ENCODE measurements at places on chromosomes 4 and X.

- DNase-seq: no peak
Observed at GRCh38 chr4:172344308-172344938, 531.2 kb downstream of the GALNTL6 start.

- DNase-seq: no peak
Observed at GRCh38 chr4:41877020-41877796, 58.0 kb upstream of the TMEM33 start.

DNA sequence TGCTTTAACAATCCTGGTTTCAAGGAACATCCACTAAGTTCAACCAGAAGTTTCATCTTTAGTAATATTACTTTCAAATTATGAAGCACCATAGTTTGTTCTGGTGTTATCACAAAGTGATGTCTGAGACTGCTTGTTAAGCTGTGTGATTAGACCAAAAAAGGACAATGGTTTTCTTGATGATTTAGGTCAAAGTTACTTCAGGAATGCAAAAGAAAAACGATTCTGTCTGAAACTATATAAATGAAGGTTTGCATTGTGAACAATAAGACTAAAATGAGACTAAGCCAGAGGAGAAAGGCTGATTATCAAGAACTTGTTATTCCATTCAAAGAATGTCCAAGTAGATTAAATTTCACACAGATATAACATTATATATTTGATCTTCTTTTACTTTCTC is 122.4 kb upstream of the ETNPPL start:
- DNase-seq: peak; percentile 55

DNA sequence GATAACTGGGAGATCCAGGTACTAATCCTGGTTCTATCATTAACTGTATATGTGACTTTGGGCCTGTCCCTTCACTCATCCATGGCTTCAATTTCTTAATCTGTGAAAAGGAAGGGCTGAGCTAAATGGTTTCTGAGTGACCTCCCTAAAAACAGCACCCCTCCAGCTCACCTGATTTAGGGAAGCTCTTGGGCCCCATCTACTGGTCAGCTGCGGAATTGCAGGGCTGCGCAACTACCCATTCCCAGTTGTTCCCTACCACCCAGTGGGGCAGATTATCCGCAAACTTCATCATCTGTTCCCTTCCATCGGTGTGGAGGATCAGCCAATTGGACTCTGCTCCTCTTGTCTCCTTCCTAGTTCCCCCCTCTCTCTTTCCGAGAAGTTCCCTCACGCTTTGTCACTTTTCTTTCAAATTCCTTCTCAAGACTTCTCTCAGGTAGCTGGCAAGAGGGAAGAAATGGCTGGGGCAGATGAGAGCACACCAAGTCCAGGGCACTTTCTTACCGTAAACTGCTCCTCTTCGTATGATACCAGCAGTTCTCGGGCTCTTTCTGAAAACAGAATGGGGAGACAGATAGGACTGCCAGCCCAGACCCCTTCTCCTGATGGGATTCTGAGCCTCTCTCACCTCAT is 5.8 kb downstream of the LAS1L start:
- DNase-seq: peak; percentile 24

DNA sequence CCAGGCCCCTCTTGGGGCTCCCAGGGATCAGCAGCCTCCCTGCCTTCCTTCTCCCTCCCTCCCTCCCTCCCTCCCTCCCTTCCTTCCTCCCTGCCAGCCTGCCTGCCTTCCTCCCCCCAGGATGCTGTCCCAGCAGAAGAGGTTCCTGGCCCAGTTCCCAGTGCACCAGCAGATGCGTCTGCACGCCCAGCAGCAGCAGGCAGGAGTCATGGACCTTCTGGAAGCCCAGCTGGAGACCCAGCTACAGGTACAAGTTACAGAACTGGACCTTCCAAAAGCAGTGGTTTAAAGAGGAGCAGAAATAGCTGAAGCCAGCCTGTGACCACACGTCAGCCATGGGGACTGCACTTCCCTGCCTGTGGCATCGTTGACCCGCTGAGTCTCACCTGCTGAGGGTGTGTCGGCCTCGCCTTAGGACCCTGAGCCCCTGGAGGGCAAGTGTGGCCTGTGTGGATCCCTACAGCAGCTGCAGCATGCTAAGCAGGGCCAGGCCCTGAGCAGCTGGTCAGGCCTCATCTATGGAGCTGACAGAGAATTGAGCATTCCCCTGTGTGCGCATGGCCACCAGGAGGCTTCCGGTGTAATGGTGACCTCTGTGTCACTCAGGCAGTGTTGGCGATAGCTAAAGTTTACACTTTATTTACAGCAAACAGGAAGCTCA is 84.7 kb downstream of the CRMP1 start:
- peak; percentile 16 for DNase-seq

- DNase-seq: no peak
Observed at GRCh38 chr4:93168053-93168452, 660.5 kb upstream of the ATOH1 start.

DNA sequence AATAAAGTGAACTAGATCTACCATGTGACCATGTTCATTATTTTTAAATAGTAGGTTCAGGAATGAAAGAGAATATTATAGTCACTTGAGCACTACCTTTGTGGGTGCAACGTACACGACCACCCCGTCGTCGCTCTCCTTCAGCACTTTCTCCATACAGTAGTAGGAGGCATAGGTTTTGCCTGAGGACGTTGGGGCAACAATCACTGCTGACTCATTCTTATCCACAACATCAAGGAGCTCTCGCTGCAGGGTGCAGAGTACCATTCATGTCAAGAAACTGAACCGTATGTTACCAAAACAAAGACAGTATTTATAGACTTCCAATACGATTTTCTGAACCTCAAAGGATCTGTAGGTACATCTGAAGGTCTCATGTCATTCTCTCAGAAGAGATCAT is 44.7 kb downstream of the DDX60 start:
- DNase-seq: no peak

DNA sequence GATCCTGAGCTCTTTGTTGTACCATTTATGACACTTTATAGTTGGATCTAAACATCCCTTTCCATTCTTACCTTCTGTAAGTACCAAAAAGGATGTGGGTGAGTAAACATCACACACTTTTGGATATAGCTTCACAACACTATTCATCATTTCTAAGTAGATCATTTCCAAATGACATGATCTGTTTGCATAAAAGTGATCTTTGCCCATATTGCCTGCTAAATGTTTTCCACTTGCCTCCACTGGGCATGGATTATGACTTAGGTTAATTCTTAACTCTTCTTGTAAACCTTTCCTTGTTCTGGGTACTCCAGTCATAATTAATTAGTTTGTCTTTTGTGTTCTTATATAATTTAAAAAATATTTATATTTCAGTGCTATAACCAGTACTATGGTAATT is 244.9 kb upstream of the AGA start:
- DNase-seq: no peak

DNA sequence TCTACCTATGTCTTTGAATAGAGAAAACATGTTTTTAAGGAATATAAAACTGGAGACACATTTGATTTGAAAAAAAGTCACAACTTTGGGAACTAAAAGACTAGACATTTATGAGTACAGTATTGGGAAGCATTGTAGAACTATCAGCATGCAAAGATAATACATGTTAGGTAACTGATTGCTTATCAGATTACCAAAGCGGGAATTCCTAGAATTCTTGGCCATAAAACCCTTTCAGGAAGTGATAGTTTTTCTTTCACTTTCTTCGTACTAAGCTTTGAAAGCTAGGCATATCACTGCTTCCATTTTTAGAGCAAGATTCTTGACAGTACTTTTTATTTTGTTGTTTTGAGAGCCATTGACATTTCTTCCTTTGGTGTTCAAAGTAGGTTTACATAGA is 646.6 kb upstream of the PITX2 start:
- DNase-seq: peak; percentile 56

DNA sequence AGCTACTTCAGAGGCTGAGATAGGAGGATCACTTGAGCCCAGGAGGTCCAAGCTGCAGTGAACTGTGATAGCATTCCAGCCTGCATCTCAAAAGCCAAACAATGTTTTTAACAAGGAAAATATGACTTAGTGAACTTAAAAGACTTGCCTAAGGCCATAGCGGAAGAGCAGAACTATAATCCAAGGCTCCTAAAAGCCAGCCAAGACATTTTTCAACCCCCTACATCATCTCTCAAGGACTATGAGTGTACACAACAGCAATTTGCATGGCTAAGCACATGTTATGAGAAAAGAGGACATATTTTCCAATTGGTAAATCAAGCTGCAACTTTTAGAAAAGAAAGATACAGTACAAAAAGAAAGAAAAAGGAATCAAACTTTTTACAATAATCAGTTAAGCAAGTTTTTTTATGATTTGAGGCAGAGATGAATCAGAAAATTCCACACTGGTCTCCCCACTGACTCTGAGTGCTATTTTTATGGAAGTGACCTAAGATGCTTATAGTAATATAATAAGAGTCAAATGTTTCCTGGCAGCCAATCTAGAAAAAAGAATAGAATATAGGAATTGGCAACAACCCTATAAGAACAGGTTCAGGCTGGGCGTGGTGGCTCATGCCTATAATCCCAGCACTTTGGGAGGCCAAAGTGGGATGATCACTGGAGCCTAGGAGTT is 9.8 kb upstream of the ACOT9 start:
- DNase-seq: peak; percentile 85

DNA sequence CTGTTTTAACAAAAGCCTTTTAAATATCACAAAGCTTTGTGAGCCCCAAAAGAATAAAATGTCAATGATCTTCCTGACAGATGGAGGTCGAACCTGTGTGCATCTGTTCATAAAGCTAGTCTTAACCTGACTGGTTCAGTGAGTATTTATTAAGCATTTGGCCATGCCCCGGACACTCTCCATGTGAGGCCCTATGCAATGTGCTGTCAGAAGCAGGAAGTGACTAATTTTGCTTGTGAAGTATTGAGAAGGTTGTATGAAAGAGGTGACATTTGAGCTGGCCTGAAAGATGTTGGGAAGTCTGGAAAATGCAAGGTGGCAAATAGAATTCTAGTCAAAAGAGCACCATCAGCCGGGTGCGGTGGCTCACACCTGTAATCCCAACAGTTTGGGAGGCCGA is 171.4 kb downstream of the MSL3 start:
- peak; percentile 13 for DNase-seq

- no peak for DNase-seq
Observed at GRCh38 chr4:79958466-79959264, 114.4 kb downstream of the ANTXR2 start.

DNA sequence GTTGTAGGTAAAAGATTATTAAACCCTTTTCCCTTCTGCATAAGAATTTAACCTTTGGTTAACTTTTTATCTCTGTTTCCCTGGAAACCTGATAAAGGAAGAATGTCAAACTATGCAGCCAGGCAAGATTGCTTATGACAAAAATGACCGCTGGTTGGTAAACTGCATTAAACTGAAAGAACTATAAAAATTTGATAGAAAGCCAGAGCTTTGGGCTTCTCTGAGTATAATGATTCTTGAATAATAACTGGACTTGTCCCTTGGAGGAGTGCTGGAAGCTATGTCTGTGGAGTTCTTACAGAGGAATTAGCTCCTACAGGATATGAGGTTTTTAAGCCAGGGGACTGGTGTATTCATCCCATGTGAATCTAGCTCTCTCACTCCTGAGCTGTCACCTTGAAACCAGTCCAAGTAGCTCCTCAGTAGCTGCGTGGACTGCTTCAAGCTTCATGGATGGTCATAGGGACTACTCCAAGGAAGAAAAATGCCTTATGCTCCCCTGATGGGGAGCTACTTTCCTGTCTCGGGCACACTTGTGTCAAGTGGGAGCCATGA is 52.0 kb downstream of the RASL11B start:
- peak; percentile 23 for DNase-seq

- no peak for DNase-seq
Observed at GRCh38 chr4:140406292-140406691, 21.2 kb downstream of the CLGN start.

DNA sequence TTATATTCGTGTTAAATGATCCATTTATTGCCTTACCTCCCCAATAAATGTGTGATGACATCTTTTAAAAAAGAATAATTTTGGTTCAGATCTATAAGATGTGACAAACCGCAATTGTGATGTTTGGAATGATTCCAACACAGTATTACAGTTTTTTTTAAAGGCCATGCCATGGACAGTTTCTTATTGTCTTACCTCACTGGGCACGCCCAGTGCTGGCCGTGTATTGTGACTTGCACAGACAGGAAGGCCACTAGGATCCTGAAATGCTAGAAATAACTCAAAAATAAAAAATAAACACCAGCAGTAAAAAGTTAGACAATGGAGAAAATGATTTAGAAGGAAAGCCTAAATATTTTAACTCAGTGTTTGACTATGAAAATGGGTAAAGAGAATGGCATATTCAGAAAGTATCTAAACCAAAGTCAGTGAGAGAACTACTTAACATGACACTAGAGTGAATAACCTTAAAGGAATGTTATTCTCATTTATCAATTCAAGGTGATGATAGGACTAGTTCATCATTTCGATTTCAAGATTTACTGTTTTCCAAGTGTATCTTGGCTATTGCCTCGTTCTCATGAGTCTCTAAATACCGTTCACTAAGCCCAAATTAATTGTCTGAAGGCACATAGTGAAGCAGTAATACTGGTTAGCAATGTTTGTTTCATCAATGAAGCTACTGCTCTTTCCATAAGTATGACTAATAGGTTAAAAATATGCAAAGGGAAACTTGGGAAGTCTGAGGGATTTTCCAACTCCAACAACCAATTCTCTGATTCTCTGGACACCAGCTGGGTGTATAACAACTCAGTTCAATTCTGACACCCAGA is 46.1 kb upstream of the VEGFC start:
- DNase-seq: peak; percentile 80

GRCh38 chr4:153113061-153113837 is 91.0 kb upstream of the TRIM2 start:
- peak; percentile 15 for DNase-seq

GRCh38 chr4:143506031-143506430 is 7.5 kb upstream of the SMARCA5 start:
- DNase-seq: no peak

- DNase-seq: peak; percentile 11
Observed at GRCh38 chr4:175271010-175271630, 353.0 kb downstream of the ADAM29 start.

- peak; percentile 94 for DNase-seq
Observed at GRCh38 chr4:6272863-6273660, 3.4 kb downstream of the WFS1 start.

All from EL (cell line).